Ureter (tissue), 1 donor: ENCODE measurements at places on chromosomes 12 and 14. TPM values are rescaled to one million over a fixed set of nuclear protein-coding genes. Genes with fewer than 3 reads are reported as not detected.

The RITA1 gene
- total RNA-seq, result 11.6 TPM

The SERPINA5 gene
- 4.4 TPM for total RNA-seq

The DBX2 gene
- total RNA-seq, result 0.73 TPM

The SNX6 gene
- 71.8 TPM for total RNA-seq

The TNS2 gene
- total RNA-seq, result 198 TPM

The USP5 gene
- total RNA-seq, result 106 TPM

The IL22 gene
- not detected for total RNA-seq

The TAS2R7 gene
- total RNA-seq, result not detected

The SMIM41 gene
- 0.78 TPM for total RNA-seq

The PNN gene
- 84.1 TPM for total RNA-seq

The RFLNA gene
- total RNA-seq, result 1.1 TPM

The HNF1A gene
- total RNA-seq, result not detected

The ANO4 gene
- total RNA-seq, result 4.1 TPM

The ACOT4 gene
- total RNA-seq, result 4.7 TPM

The WNT5B gene
- 7.2 TPM for total RNA-seq

The OR10G3 gene
- not detected for total RNA-seq

The GDF3 gene
- not detected for total RNA-seq

The GXYLT1 gene
- 10.0 TPM for total RNA-seq

The MFAP5 gene
- total RNA-seq, result 17.0 TPM

The PRH2 gene
- total RNA-seq, result not detected

The TOMM20L gene
- not detected for total RNA-seq

The CLEC1A gene
- 5.4 TPM for total RNA-seq

The NTF3 gene
- 6.1 TPM for total RNA-seq

The CEBPE gene
- not detected for total RNA-seq

The MBD6 gene
- 177 TPM for total RNA-seq

The GLT1D1 gene
- total RNA-seq, result 0.94 TPM
